ENCODE measurements at places on chromosomes 5 and 9. TPM values are rescaled to one million over a fixed set of nuclear protein-coding genes. Genes with fewer than 3 reads are reported as not detected.

- DNase-seq = no peak
Measured at GRCh38 chr9:18806232-18807080, 226.6 kb downstream of the SAXO1 start.

DNA sequence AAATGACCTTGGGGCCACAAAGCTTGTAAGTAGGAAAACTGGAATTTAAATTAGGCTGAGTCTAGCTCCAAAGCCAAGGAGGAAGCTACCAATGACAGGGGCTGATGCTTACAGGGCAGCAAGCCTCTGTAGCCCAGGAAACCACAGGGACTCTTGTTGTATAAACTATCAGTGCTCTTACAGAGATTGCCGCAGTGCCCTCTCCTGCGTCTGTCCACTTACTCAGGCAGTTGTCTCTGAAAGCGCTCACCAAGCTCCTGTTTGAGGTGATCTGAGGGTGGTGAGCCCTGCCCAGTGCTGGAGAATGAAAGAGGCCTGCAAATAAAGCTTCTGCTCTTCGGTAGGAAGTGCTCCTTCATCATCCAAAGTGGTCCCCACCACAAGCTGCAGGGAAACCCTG, 498.8 kb downstream of the ARHGEF28 start:
- DNase-seq = no peak

GRCh38 chr5:134758176-134758503, 439 bp upstream of the DDX46 start:
- DNase-seq = no peak

- DNase-seq = no peak
Measured at GRCh38 chr9:12737871-12738270, 36.9 kb upstream of the LURAP1L start.

DNA sequence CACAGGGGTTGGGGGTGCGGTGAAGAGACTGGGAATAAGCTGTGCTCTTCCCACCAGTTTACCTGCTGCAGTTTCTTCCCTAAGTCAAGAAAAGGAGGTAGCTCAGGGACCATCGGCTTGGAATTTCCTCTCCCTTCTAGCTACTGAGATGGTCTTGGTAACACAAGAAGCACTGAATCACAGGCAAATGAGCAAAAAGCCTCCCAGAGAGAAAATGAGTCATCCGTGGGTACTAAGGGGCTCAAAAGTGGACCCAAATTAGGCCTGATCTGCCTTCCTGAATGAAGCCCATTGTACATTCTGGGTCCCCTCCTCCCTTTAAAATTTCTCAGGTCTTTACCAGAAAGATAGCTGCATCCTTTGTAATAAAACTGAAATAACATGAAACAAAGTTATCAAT, 49.9 kb downstream of the PTPN3 start:
- no peak for DNase-seq

DNA sequence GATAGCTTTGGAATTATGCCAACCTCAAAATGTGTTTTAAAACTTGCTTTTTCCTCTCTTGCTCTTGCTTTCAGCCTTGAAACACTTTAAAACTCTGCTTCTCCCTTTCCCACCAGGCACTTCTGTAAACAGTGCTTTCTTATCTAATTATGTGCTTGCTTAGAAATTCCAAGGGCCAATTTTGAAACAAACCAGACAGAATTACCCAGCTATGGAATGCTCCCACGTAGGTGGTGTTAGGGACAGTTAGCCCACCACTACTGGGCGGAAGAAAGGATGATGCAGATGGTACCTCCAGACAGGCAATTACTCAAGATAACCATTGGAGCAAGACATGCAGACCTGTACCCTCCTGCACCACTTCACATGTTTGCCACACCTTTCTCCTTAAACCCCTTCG, 523.0 kb upstream of the PTPRD start:
- DNase-seq = no peak

GRCh38 chr9:27784847-27785713, 211.8 kb upstream of the C9orf72 start:
- no peak for DNase-seq

Gene ESM1
- 0.18 TPM for total RNA-seq

DNA sequence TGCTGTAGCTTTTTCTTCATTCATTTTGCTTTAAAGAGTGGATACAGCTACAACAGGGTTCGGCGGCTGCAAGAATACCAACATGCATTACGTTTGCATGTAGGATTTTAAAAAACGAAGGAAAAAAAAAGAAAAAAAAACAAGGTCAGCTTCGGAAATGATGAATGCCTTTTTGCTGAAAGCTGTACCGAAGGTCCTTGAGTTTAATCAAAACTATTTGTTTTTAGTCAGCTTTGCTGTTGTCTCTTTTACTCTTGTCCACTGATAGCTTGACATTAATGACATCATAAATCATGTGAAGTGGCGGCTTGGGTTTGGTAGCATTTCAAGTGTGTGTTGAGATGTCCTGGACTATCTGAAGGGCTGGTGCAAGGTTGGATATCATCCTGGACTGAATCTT, 779.1 kb downstream of the NR2F1-AS1 start:
- DNase-seq = no peak

- no peak for DNase-seq
Measured at GRCh38 chr9:36433386-36433785, 33.3 kb upstream of the RNF38 start.

Measured in left cardiac atrium (tissue), 4 donors.